ENCODE measurements at places on chromosomes 1 and 21.

DNA sequence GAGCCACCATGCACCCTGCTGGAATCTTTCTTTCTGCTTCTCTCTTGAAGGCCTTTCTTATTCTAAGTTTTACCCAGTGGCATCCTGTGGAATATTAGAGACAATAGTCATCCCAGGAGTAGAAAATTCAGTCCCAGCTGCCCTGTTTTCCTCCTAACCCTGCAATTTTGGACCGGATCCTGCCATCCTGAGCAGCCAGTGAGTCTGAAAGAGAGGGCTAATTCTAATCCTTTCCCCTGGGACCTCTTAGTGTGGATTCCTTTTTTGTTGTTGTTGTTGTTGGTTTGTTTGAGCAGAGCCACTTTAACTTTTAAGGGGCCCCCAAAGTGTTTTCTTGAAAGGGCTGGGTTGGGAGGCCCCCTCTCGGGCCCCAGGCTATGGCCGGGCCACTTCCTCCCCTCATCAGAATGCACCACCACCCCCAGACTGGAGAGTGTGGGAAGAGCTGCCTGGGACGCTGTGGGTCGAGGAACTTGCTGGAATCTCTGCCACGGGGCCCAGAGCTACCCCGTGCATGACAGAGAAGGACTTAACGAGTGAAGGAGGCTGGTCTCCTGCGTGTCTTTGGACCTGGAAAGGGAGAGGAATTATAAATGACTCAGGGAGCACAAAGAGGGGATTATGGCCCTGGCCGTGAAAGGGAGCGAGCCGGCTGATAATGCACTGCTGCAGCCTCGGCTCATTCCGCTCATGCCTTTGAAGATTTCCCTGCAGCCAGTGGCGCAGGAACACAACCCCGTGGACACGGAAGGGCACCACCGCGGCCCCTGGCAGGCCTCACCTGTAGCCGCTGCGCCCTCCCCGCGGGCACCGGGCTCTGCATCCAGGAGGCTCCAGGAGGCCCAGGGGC is 81.0 kb upstream of the AKT3 start:
- DNase-seq: no peak

GRCh38 chr1:247324923-247325322 is 6.7 kb downstream of the ZNF496 start:
- no peak for DNase-seq

DNA sequence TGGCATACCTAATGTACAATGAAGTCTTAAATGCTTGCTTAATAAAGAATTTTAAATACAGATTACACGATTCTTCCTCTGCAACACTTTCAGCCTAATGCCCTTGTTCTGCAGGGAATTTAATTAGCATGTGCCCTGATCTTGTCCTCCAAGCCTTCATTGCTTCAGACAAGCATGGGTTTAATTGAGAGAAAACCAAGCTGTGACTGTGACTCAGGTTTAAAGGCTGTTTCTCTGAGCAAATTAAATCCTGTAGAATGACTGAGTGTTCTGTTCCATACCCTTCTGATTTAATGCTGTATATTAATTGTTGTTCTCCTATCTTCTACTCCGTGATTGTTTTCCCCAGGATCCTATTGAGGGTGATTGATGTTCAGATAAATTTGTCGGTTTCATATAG is 269.0 kb upstream of the PRMT6 start:
- no peak for DNase-seq

GRCh38 chr1:225470211-225471108 is 42.6 kb upstream of the LBR start:
- DNase-seq: no peak

DNA sequence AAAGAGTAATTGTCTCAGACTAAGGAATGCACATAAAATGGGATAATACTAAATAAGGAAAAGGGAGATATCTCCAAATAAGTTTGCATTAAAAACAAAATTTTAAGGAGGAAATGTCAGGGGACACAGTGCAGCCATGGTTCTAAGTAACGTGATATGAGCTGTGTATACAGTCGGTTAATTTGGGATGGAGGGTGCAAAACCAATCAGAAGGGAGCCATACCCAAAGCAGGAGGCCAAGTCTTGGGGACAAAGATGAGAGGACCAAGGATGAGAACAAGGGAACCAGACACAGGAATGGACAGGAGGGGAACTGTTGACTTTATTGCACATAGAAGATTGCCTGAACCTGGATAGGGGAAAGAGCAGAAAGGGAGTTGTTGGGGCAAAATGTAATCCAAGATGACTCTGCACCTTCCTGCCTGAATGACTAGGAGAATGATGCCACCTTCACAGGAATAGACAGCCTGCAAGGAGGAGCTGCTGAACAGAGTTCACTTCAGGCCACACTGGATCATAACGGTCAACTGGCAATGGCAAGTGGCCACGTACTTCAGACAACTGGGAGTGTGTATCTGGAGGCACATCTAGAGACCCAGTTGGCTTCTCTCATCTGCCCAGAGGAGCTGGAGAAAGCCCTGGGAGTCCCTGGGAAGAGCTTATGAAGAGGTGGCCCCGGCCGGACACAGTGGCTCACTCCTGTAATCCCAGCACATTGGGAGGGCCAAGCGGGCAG is 22.0 kb upstream of the BOLA1 start:
- no peak for DNase-seq

GRCh38 chr1:61439234-61439633 is 285.7 kb downstream of the TM2D1 start:
- no peak for DNase-seq

- DNase-seq: no peak
Observed at GRCh38 chr21:35172231-35172630, 123.1 kb upstream of the RUNX1 start.

GRCh38 chr1:87225171-87225570 is 103.5 kb upstream of the LMO4 start:
- no peak for DNase-seq

DNA sequence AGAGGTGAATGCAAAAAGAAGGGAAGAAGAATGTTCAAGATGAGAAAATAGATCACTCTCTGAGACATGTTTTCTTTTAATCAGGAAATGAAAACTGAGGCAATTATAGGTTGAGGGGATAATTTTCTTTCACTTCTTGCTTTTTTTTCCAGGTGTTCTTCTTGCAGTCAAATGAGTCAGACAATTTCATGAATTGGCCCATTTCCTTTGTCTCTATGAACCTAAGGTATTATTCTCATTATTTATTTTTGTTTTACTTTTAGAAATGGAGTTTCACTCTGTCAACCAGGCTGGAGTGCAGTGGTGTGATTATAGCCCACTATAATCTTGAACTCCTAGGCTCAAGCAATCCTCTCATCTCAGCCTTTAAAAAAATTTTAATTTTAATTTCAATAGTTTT is 3.5 kb upstream of the VASH2 start:
- DNase-seq: no peak

- DNase-seq: no peak
Observed at GRCh38 chr1:169679692-169680091, 31.7 kb downstream of the SELL start.

- DNase-seq: no peak
Observed at GRCh38 chr1:37083603-37084002, 49.3 kb upstream of the GRIK3 start.

DNA sequence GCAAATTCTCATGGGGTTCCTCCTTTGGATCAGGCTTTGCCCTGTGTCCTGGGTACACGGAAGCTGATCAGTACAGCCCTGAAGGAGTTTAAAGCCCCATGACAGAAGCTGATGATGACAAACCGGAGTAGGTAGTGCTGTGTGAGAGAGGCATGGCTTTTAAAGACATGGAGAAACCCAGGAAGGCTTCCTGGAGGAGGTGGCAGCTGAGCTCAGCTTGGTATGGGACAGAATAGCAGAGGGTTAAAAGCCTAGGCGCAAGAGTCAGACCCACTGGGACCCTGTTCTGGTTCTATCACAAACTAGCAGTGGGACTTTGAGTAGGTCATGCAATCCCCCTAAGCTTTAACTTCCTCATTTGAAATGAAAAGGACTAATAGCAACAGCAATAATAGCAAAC is 6.1 kb downstream of the TMEM61 start:
- DNase-seq: no peak

GRCh38 chr1:57772580-57773195 is 348.8 kb upstream of the DAB1 start:
- DNase-seq: no peak

DNA sequence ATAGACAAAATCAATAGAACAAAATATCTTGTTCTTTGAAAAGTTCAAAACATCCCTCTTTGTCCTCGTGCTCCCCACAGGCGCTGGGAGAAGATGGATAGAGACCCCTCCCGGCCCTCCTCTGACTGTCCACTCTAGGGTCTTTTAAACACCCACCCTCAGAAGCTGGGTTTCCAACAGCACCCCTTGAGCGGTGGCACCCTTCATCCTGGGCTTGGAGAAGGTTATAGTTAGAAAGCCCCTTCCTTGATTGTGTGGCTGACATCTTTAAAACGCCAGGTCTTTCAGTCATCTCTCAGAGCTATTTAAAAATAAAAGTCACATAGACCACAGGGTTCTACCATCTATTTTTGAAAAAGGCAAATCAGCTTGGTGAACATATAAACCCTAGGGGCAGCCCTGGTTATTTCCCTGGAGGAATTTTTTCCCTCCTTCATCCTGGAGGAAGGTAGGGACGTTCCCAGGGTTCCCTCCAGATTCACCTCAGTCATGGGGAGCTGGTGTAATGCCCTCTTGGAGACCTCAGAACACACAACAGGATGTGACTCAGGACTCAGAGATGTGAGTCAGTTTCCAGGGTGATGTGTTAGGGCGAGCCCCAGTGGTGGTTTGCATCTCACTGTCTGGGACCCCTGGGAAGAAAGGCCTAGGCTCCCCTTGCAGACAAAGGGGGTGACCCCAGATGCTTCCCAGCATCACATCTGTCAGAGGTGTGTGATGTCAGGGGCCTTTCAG is 138.5 kb downstream of the CLIC6 start:
- DNase-seq: peak; percentile 60

GRCh38 chr1:57137980-57138379 is 172.2 kb upstream of the C8B start:
- DNase-seq: no peak

DNA sequence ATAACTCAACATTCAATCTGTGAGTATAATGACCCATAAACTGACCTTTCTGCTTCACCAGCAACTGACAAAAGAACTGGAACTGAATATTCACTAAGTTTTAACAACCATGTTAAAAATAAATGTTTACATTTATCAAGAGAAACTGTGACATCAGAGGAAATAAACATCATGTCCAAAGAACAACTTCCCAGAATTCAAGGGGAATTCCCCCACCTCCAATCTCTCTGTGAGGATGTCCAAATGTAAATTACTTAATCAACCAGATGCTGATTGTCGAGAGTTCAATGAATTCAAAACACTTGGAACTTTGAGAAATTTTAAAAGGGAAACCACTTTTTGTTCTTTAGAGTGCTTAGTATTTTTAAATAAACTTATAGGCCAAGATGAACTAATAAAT is 365.6 kb upstream of the ADGRL2 start:
- DNase-seq: no peak

DNA sequence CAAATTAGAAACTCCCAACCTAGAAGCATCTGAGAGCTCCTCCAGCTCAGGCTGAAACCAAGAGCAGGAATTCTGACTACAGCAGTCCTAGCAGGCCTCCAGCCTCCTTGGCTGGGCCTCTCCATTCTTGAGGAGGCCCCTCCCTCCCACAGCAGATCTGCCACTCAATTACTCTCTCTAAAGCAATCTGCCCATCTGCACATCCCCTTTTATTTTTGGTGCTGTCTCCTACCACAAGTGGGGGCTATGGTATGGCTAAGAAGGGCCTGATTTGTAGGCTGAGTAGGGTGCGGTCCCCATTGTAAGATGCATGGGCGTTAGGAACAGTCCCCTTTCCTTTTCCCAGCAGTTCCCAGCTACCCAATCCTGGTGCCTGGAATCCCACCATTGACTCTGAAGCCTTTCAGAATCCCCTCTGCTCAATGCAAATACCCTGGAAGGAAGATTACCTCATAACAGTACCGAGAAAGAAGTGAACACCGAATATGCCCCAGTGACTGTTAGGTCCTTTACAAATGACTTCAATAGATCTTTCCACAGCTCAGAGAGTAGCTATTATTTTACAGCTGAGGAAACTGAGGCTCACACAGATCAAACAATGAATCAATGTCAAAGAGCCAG is 11.6 kb upstream of the TTC39A start:
- no peak for DNase-seq

DNA sequence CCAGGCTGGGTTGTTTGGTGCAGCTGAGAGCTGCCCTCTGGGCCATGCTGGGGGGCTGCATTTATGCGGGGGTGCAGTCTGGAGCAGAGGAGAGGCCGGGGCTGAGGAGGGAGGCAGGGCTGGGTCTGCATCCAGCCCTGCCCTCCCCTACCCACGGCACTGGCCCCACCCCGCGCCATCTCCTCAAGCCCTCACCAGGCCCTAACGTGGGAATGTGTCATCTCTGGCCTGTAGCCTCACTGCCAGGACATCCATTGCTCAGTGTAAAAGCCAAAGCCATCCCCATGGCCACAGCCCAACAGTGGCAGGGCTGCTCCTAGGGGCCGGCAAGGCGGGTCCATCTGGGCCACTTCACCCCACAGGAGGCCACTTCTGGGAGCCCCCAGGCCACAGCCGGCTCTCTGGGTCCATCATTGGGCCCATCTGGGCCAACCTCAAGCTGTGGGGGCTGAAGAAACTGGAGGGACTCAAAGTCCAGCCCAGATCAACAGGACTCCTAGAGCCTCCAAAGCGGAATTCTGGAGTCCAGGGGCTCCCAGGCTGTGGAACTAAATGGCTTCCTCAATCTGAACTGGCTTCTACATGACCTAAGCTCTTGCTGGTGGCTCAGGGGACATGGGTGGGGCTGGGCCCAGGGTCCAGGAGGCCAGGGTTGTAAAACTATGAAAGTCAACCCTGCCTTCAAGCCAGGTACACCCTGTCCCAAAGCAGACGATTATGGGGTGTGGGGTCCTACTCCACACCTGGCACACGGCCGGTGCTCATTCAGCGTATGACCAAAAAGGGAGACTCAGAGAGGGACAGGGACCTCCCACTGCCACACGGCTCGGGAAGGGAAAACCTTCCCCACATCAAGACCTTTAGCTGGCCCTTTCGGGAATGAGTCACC is 32.6 kb downstream of the RUNX3 start:
- no peak for DNase-seq

DNA sequence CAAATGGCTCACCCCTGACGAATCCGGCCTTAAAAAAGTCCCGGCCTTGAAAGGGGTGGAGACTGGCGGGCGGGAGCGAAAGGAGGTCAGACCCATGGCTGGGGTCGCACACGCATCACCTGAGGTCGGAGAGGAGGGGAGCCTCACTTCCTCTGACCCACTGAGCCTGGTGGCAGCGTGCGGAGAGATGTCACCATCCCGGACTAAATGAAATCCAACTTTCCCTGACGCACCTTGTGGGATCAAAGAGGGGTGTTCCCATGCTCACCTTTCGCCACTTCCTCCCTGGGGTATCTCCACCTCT is 709 bp upstream of the SLC41A1 start:
- DNase-seq: no peak

DNA sequence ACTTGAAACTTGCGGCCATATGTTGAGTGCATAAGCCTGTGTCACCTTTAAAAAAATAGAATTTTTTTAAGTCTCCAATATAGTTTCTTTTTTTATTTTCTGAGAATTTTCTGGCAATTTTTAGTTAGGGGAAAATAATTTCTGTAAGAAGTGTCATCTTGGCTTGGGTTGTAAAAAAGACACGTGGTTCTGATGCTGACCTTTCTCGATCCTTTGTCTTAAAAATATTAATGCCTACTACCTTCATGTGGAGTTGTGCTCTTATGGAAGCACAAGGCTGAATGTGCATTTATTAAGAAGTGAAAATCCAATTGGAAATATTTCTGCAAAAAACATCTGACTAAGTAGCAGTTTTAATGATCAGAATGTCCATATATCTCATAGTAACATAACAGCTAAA is 3.5 kb downstream of the ELAVL4 start:
- DNase-seq: no peak

GRCh38 chr1:3391711-3392110 is 62.8 kb upstream of the ARHGEF16 start:
- no peak for DNase-seq

- DNase-seq: no peak
Observed at GRCh38 chr1:42518908-42519307, 55.8 kb downstream of the CCDC30 start.
